ENCODE measurements at places on chromosomes 5 and 9.

DNA sequence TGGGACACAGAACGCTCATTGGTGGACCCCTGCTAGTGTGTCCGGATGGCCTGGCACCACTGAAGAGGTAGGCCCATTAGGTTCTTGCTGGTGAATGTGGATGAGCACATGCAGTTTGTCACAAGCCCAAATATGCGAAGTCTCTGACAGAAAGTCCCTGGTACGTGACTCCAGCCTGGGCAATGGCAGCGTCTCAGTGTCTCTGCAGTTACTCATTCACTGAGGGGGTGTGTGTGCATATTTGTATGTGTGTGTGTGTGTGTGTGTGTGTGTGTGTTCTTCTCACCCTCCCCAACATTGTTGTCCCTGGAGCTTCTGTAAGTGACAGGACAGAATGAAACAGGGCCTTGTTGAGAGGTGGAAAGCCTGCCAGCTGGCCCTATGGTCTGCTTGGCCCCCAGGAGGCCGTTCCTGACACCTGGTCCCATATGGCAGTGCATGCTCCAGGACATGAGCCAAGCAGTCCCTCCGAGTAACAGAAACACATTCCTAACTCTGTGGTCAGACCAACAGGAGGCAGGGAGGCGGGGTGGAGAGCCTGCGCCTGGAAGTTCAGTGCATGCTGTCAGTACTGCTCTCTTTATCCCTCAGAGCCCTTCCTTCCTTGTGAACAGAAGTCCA lies 169.9 kb downstream of the SLC28A3 start:
- peak; percentile 93 for DNase-seq

DNA sequence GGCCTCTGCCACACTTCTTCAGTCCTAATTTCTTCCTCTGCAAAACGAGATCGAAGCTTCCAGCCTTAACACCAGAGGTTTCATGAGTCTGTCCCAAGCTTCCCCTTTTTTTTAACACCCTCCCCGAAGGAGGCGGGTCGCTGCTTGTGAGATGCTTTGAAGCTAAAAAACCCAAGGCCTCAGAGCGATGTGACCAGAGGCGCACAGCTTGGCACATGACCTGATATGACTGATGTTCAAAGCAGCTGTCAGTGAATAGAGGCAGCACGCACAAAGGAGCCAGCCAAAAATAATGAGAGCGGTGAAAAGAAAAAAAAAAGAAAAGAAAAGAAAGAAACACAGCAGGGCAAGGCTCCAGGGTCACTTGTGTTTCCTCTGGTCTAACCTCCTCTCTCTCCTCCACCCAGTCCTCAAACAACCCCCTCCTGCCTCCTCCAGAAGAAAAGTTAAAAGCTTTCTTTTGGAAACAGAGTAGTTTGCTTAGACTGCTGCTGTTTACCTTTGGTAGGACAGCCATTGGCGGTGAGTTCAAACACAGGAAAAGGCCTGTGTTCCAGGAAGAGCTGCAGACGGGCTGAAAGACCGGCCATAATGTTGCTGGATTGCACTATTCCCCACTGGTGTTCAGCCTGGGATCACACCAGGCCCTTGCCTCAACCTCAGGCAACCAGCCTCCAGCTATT lies 10.9 kb upstream of the ZNF366 start:
- DNase-seq: no peak

- peak; percentile 59 for DNase-seq
These were observed 153.8 kb upstream of the RASA1 start for GRCh38 chr5:87113861-87114260.

GRCh38 chr5:5419291-5420210 lies 2.9 kb upstream of the ICE1 start:
- DNase-seq: peak; percentile 11

DNA sequence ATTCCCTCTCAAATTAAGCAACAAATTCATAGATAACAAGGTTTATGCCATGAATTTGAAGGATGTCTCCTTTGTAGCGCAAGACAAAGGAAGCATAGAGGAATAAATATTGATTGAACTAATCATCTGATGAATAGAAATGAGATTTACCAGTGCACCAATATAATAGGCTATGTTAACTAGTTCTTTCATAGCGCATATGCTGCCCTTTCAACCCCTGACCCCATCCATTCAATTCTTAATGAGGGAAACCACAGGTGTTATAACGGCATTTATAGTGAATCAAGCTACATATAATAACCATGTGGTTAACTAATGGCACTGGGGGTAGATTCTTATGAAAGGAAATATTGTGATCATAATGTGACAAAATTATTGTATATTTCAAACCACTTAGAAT lies 6.5 kb downstream of the RORB start:
- no peak for DNase-seq

- no peak for DNase-seq
These were observed 678 bp downstream of the SLC2A6 start for GRCh38 chr9:133477992-133478850.

- no peak for DNase-seq
These were observed 11.4 kb downstream of the MTAP start for GRCh38 chr9:21813575-21814473.

GRCh38 chr5:150254774-150255173 lies 34.8 kb downstream of the CAMK2A start:
- no peak for DNase-seq

- DNase-seq: no peak
These were observed 402.8 kb downstream of the CDK5RAP2 start for GRCh38 chr9:120177121-120177520.

DNA sequence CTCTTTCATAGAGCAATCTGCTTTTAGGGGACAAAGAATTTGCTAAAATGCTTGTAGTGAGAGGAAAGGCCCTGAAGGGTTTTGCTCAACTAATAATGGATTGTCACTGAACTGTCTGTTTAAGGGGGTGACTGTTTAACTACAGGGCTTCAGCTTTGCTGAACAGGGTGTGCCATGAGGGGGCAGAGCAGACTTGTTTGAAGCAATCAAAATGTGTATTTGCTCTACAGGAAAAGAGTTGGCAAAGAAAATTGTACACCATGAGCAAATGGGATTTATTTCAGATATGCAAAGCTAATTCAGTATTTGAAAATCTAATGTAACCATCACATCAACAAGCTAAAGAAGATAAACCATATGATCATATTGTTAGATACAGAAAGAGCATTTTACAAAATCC lies 154.3 kb downstream of the GABRG2 start:
- no peak for DNase-seq

GRCh38 chr5:177968661-177969211 lies 27.3 kb downstream of the PROP1 start:
- no peak for DNase-seq

GRCh38 chr5:177468685-177469628 lies 4.5 kb downstream of the DBN1 start:
- no peak for DNase-seq

DNA sequence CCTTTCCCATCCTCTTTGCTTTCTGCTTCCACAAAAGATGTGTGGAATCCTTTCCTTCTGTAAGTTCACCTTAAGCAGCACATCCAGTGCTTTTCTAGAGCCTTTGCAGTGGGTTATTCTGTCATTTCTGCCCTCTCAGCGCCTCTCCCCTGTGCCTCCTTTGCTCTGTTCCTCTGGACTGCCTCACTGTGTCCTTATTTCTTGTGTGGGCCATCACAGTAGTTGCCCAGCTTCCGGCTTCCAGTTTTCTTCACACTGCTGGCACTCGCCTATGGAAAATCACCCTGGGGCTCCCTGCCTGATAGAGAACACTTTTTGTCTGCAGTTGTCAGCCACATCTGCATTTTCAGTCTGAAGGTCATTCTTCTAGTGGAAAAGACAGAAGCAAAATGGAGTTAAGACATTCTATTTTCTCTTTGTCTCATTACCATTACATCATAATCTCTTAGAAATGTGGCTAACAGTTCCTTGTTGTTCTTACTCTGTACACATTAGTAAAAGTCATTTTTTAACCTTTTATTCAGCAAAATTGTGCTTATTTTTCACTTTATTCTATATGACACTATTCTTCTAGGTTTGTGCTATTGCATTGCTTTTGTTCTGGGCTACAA lies 64.1 kb upstream of the ZNF608 start:
- no peak for DNase-seq

GRCh38 chr5:173010547-173011464 lies 27.2 kb downstream of the ATP6V0E1 start:
- DNase-seq: no peak

DNA sequence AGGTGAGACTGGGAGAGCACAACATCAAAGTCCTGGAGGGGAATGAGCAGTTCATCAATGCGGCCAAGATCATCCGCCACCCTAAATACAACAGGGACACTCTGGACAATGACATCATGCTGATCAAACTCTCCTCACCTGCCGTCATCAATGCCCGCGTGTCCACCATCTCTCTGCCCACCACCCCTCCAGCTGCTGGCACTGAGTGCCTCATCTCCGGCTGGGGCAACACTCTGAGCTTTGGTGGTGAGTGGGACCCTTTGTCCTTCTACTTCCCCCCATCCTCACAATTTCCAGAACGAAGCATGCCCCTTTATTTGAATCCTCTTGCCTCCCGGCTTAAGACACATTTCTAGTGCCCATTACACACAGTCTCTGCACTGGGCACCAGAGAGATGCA lies 2.5 kb downstream of the PRSS3 start:
- DNase-seq: no peak

- no peak for DNase-seq
These were observed 26.4 kb upstream of the SLC1A1 start for GRCh38 chr9:4463824-4464223.

DNA sequence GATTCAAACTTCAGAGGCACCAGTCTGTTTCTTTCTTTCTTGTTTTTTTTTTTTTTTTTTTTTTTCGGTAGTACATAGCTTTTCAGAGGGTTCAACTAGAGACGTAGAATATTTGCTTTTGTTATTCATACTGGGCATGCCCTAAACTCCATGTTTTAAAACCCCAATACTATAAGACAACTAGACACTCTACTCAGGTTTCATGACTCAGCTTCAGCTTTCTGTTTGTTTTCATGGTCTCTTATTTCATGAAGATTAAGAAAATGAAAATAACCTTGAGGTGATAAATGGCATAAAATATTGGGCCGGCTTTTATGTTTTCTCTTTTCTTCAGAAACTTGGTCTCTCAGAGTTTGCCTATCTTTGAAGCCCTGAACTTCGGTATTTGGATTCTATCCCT lies 2126.3 kb upstream of the ACO1 start:
- DNase-seq: no peak

DNA sequence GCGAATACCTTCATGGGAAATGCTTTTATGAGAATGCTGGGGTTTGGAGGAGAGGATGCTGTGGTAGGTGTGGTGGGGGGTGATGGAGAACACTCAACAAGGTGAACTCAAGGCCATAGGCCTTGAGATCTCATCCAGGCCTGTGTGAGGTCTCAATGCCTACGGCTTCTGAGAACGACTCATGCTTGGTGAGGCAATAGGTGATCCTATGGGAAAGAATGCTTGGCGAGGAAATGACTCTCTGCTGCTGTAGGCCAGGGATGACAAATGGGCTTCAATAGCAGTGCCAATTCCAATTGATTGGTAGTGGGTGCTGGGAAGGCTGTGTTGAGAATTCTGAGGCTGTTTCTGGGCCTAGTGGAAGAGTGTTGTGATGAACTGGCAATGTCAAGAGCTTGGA lies 280.2 kb upstream of the CLINT1 start:
- peak; percentile 69 for DNase-seq

DNA sequence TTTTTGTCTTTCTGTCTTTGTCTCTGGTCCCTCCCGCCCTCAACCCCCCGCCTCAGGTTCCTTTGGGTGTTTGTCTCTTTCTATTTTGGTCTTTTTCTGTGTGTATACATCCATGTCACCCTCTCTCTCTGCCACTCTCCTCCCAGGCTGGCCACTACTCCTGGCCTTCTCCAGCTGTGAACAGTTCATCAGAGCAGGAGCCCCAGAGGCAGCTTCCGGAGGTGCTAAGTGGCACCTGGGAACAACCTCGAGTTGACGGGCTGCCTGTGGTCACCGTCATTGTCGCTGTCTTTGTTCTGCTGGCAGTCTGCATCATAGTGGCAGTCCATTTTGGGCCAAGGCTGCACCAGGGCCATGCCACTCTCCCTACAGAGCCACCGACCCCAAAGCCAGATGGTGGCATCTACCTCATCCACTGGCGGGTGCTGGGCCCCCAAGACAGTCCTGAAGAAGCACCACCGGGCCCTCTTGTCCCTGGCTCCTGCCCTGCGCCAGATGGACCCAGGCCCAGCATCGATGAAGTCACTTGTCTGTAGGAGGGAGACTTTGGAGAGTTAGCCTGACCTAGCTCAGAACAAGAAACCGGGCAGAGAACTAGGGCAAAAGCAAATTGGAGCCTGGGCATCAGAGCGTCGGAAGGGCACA lies 1.7 kb downstream of the SMIM33 start:
- no peak for DNase-seq

GRCh38 chr5:86917117-86917579 lies 299.4 kb downstream of the COX7C start:
- DNase-seq: peak; percentile 12

- DNase-seq: no peak
These were observed 289.5 kb upstream of the MPDZ start for GRCh38 chr9:13568841-13569601.

DNA sequence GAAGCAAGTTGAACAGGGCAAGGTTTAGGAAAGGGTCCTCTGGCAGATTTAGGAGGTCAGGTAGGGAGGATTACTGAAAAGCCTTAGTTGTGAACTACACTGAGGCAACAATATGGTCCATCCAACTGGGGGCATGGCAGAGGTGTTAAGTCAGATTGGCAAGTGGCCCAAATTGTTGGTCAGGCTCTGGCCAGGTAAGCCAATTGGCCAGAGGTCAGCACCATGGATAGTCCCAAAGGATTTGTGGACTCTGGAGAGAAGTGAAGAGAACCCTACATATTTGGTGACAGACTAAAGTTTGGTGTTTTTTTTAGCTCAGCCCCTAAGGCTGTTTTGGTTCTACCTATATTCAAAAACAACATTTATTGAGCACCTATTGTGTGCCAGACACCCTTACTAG lies 39.1 kb upstream of the RASGRF2 start:
- no peak for DNase-seq

DNA sequence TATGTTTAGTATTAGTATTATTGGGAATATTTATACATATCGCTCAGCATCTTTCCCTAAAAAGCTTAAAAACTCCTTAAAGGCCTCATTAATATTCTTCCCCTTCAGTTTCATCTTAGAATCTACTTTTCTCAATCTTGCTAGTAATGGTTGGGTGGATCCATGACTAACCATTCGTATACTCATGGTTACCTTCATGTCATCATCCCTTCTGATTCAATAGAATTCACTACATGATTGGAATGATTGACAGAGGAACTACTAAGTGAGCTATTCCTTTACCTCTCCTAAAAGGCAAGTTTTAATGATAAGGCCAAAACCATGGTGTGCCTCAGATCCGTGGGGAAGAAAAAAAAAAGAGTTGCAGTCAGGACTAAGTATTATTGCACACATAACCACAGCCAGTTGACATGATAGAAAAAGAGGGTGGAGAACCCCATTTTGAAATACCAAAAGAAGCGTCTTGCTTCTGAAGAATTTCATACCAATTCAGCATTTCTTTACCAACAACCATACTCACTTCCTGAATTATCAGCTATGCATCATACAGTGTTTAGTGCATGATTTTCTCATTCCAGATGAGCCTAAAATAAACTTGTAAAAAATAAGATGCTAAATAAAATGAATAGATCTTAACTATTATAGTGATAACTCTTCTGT lies 624.6 kb downstream of the PDE4D start:
- DNase-seq: no peak

GRCh38 chr5:56757077-56757476 lies 58.3 kb upstream of the MAP3K1 start:
- no peak for DNase-seq
